Fibroblast of villous mesenchyme (primary cell): ENCODE measurements at places on chromosomes 13 and 19.

GRCh38 chr19:2867025-2867991, at the start of gene ZNF556:
Gene ZNF556, plus strand, starts transcription at chr19:2867335. Its CDS starts 87 bp downstream, at chr19:2867422.
- peak; percentile 83 for DNase-seq

DNA sequence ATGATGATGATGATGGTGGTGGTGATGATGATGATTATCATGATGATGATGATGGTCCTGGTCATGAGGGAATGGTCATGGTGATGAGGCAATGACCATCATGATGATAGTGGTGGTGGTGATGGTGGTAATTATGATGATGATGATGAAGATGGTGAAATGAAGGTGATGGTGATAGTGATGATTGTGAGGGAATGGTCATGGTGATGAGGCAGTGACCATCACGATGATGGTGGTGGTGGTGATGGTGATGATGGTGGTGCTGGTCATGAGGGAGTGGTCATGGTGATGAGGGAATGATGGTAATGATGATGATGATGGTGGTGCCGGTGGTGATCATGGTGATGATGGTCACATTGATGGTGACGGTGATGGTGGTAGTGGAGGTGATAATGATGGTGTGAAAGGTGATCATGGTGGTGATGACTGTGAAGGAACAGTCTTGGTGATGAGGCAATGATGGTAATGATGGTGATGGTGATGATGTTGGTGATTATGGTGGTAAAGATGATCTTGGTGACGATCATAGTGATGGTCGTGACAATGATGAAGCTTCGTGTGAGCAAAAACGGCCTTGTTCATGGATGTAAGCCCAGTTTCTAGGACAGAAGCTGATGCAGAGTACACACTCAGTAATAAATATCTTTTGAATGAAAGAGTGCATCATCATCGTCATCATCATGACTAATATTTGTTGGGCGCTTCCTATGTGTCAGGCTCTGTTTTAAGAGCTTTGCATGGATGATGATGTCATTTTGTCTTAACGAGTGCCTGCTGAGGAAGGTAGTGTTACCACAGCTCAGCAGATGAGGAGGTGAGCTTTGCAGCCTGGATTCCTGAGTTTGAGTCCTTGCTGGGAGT, 17.3 kb downstream of the SBK2 start:
- peak; percentile 51 for DNase-seq

DNA sequence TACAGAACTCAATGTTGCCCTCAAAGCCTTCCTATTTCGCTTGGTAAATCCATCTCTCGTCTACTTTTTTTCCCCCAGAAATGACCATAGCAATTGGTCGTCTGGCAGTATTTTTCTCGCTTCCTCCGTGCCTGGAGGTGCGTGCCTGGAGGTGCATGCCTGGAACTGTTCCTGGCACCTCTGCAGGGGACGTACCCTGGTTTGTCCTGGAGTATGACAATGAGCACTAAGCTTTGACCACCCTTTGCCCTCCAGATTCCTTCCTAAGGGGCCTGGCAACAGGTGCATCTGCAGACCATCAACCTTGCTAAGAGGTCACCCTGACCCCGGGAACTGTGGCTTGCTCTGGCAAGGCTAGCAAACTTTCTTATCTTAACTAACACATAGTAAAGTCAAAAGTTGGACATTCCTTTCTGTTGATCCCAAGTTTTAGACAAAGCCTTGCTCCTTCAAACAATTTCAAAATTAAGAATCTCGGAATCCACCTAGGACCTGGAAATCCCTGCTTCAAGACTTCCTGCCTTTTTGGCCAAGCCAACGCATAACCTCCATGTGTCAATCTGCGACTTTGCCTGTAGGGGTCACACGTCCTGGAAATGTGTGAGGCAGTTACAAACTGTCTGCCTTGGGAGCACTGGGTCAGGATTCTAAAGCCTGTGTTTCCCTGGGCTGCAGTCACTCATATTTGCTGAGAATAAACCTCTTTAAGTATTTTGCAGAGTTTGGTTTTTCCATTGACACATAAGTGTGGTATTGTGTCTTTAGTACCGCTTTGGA, 28.8 kb upstream of the TUBGCP3 start:
- DNase-seq, result peak; percentile 59

DNA sequence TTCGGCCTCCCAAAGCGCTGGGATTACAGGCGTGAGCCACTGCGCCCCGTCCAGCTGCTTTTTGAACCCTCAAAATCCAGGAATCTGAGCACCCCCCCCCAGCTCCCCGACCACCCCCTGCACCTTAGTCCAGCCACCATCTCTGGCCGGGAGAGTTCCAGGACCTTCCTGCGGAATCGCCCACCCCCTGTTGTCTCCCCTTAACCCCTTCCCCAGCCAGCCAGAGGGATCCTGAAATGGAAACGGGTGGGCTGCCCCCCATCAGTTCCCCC, 772 bp upstream of the MBD3 start:
- no peak for DNase-seq

DNA sequence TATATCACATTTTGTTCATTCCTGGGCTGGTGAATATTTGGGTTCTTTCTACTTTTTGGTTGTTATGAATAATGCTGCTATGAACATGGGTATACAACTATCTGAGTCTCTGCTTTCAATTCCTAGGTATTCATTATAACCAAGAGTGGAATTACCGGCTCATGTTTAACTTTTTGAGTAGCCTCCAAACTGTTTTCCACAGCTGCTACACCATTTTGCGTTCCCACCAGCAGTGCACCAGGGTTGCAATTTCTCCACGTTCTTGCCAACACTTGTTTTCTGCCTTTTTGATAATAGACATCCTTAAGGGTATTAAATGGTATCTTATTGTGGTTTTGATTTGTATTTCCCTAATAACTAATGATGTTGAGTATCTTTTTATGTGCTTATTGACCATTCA, 16.8 kb downstream of the CDK8 start:
- DNase-seq, result no peak

- no peak for DNase-seq
Observed at GRCh38 chr13:21641629-21642028, 29.2 kb upstream of the FGF9 start.
